ENCODE measurements at places on chromosomes 11 and 22.

- no peak for DNase-seq
Observed at GRCh38 chr22:37275134-37275533, 7.2 kb upstream of the CYTH4 start.

- DNase-seq: no peak
Observed at GRCh38 chr11:35304386-35304775, 115.0 kb downstream of the SLC1A2 start.

DNA sequence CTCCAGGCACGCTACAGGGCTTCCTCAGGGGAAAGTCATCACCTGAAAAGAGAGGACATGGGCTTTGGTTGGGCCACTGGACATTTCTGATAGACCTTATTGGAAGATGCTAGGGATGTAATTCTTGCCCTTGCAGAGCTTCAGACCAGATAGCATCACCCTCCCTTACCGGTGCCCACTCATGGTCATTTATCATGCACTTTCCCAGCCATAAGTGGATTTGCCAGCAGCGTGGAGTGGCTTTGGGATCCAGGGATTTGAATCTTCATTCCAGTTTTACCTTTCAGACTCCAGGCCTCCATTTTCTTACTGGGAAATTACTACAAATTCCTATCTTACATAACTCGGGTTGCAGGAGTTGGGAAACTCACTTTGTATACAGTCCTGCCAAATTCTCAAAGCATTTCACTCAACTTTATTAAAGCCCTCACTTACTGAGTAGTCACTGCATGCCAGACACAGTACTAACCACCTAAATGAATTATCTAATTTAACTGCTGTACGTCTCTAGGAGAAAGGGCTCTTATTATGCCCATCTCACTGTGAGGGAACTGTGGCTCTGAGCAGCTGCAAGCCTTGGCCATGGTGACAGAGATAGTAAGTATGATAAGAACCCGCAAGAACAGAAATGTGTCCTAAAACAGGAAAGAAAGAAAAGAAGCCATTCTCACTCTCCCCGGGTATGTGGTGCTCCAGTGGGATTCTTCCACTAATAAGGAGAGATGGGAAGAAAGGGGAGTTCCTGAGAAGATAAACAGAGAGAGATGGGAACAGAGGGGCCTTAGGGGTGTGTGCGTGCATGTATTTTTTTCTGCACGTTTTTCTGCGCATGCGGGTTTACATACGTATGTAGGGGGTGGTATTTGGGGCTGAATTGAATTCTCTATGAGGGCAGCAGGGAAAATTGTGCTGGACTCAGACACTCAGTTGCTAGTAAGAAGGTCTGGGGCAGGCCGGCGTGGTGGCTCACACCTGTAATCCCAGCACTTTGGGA lies 9.7 kb downstream of the CHRM1 start:
- DNase-seq: no peak

DNA sequence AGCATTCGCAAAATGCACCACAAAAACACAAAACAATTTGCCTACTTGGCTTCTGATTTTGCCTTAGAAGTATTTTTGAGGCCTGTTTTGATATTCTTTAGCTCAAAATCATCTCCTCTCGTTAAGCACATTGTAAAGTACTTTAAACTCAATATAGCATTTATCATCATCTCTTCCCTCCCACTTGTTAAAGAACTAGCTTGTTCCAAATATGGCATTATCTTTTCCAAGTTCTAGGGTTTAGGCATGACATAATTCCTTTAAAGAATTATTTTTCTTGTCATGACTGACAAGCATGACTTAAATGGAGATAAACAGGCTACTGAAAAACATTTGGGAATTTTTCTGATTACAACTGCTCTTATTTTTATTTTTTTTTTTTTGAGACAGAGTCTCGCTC lies 21.3 kb downstream of the CELF1 start:
- DNase-seq: no peak

- no peak for DNase-seq
Observed at GRCh38 chr11:130323452-130324450, 9.0 kb upstream of the ZBTB44 start.

DNA sequence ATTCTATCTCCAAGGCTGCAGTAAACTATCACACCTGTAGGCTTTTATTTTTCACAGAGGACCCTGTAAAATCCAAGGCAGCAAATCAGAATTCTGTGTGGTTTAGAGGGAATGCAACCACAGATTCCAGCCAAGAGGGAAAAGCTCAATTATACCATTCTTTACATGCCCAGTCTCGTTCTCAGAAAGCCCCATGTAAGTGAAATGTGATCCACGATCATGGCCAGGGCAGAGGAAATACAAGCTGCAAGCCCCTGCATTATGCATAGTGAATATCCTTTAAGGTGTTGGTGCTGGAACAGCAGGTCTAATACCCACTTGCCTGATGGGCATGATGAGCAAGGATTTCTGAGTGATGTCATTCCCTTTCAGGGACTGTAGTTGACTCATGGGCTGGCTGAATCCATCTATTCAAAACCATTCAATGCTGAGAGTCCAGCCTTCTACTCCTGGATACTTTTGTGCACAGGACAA lies 198.7 kb upstream of the MTMR2 start:
- no peak for DNase-seq

DNA sequence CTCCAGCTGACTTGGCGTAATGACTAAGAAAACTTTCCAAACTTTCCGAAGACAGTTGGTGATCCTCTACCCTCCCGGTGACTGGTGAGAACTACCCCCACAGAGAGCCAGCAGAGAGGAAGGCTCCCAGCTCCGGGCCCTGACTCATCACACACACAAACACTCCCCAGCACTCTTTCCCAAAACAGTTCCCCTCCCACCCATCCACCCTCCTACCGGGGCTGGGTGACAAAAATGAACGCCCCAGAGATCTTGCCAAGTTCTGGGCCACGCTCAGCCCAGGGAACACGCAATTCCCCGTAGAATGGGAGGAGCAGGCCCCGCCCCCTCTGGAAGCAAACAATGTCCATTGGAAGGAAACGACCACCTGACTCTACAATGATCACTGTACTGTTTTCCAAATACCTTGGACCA lies 21.3 kb upstream of the JAM3 start:
- no peak for DNase-seq

- no peak for DNase-seq
Observed at GRCh38 chr11:71976551-71976950, 22.2 kb upstream of the IL18BP start.

GRCh38 chr11:59668188-59668949 lies 468 bp downstream of the PATL1 start:
- DNase-seq: peak; percentile 33

DNA sequence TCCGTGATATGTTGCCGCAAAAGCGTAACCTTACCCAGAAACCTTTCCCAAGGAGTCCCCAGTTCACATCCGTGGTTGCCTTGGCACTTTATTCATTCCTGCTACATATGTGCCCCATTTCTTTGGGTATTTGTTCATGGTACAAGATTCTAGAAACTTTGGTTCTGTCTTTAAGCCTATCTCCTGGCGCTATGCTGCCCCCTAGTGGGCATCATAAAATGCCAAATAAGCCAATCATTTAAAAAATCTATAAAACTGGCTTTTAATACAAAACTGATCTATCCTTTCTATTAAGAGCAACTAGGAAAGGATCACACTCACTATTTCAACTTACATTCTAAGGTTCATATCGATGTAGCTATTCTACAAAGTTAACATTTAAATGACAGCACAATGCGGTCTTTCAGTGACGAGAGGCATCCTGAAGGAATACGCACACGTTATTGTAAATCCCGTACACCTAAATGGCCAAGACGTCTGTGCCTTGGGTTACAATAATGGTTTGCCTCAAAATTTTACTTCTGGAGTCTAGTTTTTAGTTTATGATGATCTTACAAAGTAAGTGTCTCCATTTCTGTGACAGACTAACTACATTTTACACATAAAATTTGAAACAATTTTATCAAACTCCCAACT lies 16.2 kb downstream of the PIWIL3 start:
- peak; percentile 49 for DNase-seq

GRCh38 chr11:32331098-32331497 lies 104.2 kb downstream of the WT1 start:
- no peak for DNase-seq

GRCh38 chr11:85884581-85885021 lies 29.4 kb downstream of the CCDC83 start:
- DNase-seq: peak; percentile 75

GRCh38 chr22:25841775-25842174 lies 99.8 kb downstream of the MYO18B start:
- DNase-seq: no peak

DNA sequence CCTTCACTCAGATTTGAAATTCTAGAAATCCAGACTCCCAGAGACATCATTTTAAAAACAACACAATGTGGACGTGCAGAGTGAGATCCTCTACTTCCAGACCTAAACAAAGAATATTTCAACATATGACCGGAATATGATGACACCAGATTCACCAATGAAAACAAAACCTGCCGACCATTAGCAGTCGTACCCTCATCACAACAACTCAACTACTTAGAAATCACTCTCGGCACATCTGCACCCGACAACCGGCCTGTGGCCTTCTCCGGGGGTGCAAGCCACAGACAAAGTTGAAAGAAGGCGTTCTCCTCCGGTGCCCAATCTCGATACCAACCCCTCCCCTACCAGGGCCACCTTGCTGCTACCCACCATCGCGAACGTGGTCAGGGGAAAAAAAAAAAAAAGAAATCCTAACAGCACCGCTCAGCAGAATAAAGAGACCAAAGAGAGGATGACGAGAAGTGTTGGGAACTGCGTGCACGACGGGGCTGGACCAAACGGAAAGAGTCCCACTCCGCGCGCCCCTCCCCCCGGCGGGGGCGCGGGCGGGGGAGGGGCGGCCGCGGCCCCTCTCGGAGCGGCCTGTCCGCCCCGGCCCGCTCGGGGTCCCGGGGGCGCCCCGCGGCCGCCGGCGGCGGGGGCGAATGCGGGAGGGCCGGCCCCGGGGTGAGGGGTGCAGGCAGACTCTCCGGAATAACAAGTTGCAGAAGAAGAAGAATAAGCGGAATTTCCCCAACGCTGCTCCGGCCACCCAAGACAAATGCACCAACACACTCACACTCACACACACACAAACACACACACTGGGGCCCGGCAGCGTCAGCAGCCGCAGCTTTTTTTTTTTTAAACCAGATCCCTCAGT lies 1.7 kb downstream of the PHF21A start:
- peak; percentile 69 for DNase-seq

DNA sequence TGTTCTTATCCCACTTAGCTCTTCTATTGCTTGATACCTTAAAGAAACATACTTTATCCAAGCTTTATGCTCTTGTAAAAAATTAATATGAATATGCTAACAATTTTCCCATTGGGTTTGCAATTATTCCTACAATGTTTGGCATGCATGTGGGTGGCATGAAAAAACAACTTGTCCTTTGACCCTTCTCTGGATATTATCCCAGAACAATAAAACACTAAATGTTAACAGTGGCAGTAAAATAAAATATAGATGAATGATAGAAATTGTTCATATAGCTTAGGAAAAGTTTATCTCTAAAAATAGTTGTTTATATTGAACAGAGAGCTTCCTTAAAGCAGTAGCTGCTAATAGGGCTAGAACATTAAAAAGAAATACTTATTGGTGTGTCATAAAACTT lies 860.5 kb upstream of the LRRC4C start:
- DNase-seq: no peak

DNA sequence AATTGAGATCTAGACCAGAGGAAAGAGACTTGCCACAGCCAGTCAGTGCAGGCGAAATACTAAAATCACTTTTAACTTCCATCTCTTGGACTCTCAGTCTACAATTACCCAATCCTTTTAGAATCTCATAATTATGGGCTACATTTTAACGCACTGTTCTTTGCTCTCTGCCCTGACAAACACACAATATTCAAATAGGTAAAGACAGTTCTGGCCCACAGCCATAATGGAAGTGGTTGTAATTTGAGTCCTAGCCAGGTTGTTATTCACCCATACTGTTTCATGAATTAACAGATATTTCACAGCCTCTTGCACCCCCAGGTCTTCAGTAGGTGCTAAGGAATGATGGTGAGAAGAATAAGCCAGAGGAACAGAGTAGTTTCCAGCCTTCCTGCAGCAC lies 830 bp downstream of the C11orf97 start:
- no peak for DNase-seq

DNA sequence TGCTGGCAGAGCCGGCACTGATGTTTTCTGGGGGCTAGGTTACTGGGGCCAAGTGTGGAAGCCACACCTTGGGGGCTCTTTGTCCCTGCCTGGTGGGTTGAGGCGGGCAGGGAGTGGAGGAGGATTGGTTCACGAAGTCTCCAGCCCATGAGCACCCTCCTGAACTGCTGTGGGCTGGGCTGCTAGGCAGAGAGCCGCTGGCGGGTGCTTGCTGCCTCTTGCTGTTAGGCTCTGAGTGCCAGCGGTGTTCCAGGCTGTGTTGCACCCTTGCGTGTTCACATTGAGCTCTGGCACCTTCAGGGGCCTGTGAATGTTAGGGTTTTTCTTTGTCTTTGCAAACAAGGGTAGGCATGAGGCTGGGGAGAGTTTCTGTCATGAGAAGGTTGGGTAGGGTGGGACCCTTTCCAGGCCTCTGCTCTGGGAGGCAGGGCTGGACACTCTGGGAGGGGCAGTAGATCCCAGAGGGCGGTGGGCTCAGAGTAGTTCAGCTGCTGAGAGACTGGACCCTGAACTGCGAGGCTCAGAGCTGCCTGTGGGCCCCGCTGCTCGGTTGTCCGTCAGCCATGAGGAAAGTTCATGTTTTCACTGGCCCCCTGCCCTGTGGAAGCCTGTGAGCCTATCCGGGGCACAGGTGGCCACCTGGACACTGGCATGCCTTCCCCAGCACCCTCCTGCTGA lies 24.0 kb upstream of the TMEM191C start:
- no peak for DNase-seq

DNA sequence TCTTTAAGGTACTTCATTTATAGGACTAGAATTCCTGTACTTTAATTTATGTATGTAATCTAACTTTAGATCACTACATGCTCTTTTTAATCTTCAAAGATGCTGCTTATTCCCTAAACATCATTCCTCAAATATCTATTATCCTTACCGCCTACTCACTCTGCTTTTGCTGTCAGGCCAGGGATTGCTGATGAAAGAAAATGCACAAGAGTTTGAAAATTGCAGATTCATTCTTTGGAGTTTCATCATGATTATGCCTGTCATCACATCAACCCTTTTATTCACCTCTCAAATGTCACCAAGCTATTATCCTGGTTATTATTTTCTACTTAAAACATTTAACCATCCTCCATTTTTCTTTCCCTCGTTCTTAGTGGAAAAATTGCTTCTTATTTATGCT lies 802.7 kb downstream of the METTL15 start:
- no peak for DNase-seq

- peak; percentile 77 for DNase-seq
Observed at GRCh38 chr22:22508274-22509176, at the start of gene ZNF280B. TSS of gene ZNF280B (minus strand) at chr22:22508742. CDS start at chr22:22489398, 19,344 bp downstream.

DNA sequence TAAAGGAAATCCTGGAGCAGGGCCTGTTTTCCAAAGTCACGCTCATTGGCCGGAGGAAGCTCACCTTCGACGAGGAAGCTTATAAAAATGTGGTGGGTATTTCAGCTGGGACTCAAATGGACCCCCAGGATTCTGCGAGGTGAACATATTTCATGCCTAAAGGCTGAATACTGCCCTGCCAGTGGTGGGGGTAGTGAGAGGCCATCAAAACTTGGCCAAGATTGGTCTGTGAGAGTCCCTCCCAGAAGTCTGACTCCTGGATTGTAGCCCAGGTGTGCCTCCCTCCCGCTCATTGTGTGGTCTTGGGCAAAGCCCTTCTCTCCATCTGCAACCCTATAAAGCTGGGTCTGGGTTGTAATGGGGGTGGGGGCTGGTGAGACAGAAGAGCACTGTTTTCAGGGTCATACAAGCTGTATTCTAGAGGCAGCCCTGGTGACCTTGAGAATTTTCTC lies 853 bp downstream of the HTATIP2 start:
- no peak for DNase-seq

GRCh38 chr22:48895336-48895735 lies 932.3 kb downstream of the BRD1 start:
- DNase-seq: no peak

GRCh38 chr22:35538801-35539321 lies 1.8 kb upstream of the RASD2 start:
- DNase-seq: no peak

Measured in renal pelvis (tissue), 12 donors.